ENCODE measurements at places on chromosomes 13 and 19. TPM values are rescaled to one million over a fixed set of nuclear protein-coding genes. Genes with fewer than 3 reads are reported as not detected.

NKPD1 gene
- total RNA-seq, result not detected

- H3K27ac ChIP-seq, result no peak overlapping the region
- no peaks in the 10 kb centered on the region for H3K27me3 ChIP-seq
- H3K36me3 ChIP-seq, result peaks cover 41% of the 10 kb centered on the region
- no peaks in the 10 kb centered on the region for H3K4me1 ChIP-seq
These were observed 114.7 kb upstream of the MCF2L start for GRCh38 chr13:112854321-112854720.

- peaks cover 9% of the 10 kb centered on the region for H3K27me3 ChIP-seq
- no peak overlapping the region for H3K4me3 ChIP-seq
- no peaks in the 10 kb centered on the region for H3K4me1 ChIP-seq
- no peaks in the 10 kb centered on the region for H3K36me3 ChIP-seq
- H3K27ac ChIP-seq, result no peak overlapping the region
These were observed 68.5 kb downstream of the TEX29 start for GRCh38 chr13:111388851-111389500.

GRCh38 chr13:40961214-40961613, 57.9 kb downstream of the ELF1 start:
- no peak for DNase-seq
- H3K27me3 ChIP-seq, result no peaks in the 10 kb centered on the region
- no peak overlapping the region for H3K4me3 ChIP-seq
- peak overlapping the region; percentile 33 for H3K27ac ChIP-seq
- H3K4me1 ChIP-seq, result peaks cover 35% of the 10 kb centered on the region
- H3K36me3 ChIP-seq, result peaks cover 13% of the 10 kb centered on the region

GRCh38 chr19:2083174-2083854, 12.8 kb downstream of the MOB3A start:
- H3K4me3 ChIP-seq, result no peak overlapping the region
- peaks cover 38% of the 10 kb centered on the region for H3K4me1 ChIP-seq
- no peak overlapping the region for H3K27ac ChIP-seq
- peaks cover 4% of the 10 kb centered on the region for H3K36me3 ChIP-seq
- DNase-seq, result no peak
- no peaks in the 10 kb centered on the region for H3K27me3 ChIP-seq

DNA sequence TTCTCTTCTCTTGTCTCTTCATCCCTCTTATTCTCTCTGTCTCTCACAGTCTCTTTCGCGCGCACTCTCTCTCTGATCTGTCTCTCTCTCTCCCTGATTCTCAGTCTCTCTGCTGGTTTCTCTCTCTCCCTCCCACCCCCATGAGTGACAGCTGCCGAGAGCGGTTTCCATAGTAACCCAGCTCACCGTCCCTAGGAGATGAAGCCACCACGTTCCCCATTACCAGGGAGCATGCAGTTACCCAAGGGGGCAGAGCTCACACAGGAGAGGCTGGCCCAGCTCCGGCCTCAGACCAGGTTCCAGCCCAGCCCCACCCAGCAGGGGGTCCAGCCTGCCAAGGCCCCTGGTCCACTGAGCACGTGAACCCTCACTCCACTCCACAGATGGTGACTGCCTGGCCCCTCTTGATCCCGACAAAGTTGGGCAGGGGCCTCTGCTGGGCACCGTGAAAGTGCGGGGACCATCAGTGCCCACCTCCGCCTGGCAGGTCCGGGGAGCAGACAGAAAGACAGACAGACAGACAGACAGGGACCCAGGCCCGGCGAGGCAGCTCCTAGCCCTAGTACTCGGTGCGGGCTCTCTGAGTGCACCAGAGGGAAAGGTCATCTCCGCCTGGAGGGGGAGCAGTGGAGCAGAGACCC, 50.6 kb downstream of the CELF5 start:
- H3K27ac ChIP-seq, result no peak overlapping the region
- no peaks in the 10 kb centered on the region for H3K36me3 ChIP-seq
- peak; percentile 65 for DNase-seq

DNA sequence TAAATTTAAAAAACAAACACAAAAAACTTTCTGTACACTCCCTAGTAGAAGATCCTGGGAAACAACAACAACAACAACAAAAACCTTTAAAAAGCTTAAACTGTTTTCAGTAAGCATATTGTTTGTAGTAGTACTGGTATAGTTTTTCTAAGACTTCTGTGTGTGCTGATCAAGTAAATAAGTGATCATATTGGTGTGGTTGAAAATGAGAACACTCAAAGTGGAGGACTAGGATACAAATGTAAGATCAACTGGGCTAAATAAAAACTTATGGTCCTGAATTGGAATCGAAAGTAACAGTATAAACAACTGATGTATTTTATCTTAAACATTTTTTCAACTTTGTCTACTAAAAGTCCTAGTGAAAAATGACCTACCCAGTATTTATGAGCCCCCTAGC, 135.5 kb downstream of the FOXO1 start:
- DNase-seq, result no peak
- H3K4me3 ChIP-seq, result no peak overlapping the region
- H3K27me3 ChIP-seq, result no peaks in the 10 kb centered on the region

MRPL34 gene
- 77.3 TPM for total RNA-seq

- no peak overlapping the region for H3K4me3 ChIP-seq
- peaks cover 17% of the 10 kb centered on the region for H3K4me1 ChIP-seq
- no peak overlapping the region for H3K27ac ChIP-seq
- no peaks in the 10 kb centered on the region for H3K27me3 ChIP-seq
- peaks cover 1% of the 10 kb centered on the region for H3K36me3 ChIP-seq
- no peak for DNase-seq
These were observed 38.8 kb downstream of the POLR1D start for GRCh38 chr13:27660511-27660910.

DNA sequence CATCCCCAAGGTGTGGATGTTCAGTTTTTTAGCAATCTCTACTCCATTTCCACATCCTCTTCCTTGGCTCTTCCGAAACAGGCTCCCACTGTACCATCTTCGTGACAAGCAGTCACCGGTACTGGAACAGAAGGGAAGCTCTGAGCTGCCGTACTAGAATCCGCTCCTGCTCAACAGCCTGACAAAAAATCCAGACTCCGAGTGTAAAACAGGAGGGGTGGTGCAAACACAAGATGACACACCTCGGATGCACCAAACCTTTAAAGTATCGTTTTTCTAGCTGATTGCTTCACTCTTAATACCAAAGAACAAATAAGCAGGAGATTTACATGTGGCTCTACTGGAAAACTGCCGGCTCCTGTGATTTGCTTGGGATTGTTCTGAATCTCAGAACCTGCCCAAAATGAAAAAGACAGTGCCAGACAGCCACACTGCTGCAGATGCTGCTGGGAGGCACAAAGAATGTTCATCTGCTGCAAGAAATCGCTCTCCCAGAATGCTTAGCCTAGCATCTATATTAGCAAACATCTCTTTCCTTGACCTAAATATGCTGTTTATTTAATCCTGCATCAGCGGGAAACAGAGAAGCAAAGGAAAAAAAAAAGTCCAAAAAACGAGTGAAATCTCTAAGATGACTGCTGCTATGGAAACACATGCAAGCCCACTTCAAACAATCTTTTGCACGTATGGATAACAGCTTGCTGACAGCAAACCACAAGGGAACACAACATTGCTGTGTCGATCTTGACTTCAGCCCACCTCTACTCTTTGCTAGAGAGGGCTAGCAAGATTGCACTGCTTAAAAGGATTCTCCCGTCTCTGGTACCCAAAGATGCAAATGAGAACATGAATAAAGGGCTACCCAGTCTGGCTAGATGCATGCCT, 38.0 kb upstream of the DOCK9 start:
- no peaks in the 10 kb centered on the region for H3K4me1 ChIP-seq
- no peak overlapping the region for H3K4me3 ChIP-seq
- no peak for DNase-seq
- H3K27ac ChIP-seq, result no peak overlapping the region
- H3K36me3 ChIP-seq, result no peaks in the 10 kb centered on the region

DNA sequence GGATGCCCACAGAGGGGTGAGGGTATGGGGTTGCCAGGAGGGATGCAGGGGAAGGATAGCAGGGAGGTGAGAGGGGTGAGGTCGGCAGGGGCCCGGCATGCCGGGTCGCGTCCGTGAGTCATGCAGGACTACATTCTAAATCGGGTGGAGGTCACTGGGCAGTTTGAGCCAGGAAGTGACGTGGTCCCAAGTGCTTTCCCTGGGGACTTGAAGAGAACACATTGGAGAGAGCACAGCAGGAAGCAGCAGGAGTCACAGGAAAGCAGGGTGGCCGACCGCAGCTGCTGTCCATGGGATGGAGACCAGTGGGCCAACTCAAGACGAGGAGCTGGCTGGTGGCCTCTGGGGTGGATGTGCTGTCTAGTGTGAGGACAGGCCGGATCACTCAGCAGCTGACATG, 92.0 kb upstream of the WASF3 start:
- H3K4me1 ChIP-seq, result no peaks in the 10 kb centered on the region
- H3K27me3 ChIP-seq, result peaks cover 10% of the 10 kb centered on the region
- no peak overlapping the region for H3K27ac ChIP-seq
- DNase-seq, result no peak
- H3K4me3 ChIP-seq, result no peak overlapping the region

- H3K4me1 ChIP-seq, result no peaks in the 10 kb centered on the region
- no peaks in the 10 kb centered on the region for H3K36me3 ChIP-seq
- H3K4me3 ChIP-seq, result no peak overlapping the region
- H3K27me3 ChIP-seq, result peaks cover 5% of the 10 kb centered on the region
- DNase-seq, result no peak
- H3K27ac ChIP-seq, result no peak overlapping the region
These were observed 58.1 kb downstream of the ZNF536 start for GRCh38 chr19:30430206-30430734.

GRCh38 chr13:43725460-43725859, 61.3 kb downstream of the ENOX1 start:
- H3K4me1 ChIP-seq, result no peaks in the 10 kb centered on the region
- H3K4me3 ChIP-seq, result no peak overlapping the region
- DNase-seq, result no peak
- no peak overlapping the region for H3K27ac ChIP-seq
- H3K27me3 ChIP-seq, result no peaks in the 10 kb centered on the region
- no peaks in the 10 kb centered on the region for H3K36me3 ChIP-seq

DNA sequence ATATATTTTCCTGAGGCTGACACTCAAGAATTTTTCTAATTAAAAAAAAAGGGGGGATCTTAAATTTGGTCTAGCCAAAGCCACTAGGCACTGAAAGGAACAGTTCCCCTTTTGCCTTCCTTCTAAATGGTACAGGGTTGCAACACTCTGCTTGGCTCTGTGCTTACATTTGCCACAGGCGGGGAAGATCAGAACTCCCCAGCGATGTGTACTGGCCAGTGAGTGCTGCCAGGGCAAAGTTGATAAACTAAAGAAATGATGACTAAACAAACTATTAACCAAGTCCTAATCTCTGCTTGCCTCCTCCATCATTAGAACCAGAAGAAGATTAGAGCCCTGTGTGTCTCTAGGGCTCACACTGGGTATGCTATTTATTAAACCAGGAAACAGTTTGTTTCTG, 75.3 kb upstream of the SCEL start:
- H3K4me3 ChIP-seq, result no peak overlapping the region
- 0 out of 3 replicates have a peak, but pooled peaks cover 4% of the 10 kb centered on the region for H3K27me3 ChIP-seq
- DNase-seq, result no peak
- no peaks in the 10 kb centered on the region for H3K36me3 ChIP-seq
- no peaks in the 10 kb centered on the region for H3K4me1 ChIP-seq
- H3K27ac ChIP-seq, result no peak overlapping the region

ATP5F1D gene
- 88.0 TPM for total RNA-seq

C5AR1 gene
- total RNA-seq, result not detected

DNA sequence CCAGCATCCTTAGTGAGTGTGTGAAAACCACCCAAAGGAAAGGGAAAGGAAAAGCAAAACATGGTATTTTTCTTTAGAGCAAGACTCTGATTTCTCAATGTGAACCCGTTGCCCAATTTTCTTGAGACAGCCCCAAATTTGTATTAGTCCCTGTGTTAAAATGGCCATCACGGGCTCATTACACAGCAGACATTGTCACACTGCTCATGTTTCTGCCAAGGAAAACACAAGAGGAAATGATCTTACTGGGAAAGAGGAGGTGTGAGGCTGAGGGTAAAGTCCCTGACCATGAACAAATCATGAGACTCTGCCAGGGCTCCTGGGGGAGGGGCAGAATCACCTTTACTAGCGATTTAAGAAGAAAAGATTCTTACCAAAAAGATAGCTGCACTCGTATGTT, 54.4 kb downstream of the FAM124A start:
- H3K27ac ChIP-seq, result no peak overlapping the region
- no peak overlapping the region for H3K4me3 ChIP-seq
- peaks cover 34% of the 10 kb centered on the region for H3K27me3 ChIP-seq
- DNase-seq, result no peak

- no peaks in the 10 kb centered on the region for H3K36me3 ChIP-seq
- H3K4me3 ChIP-seq, result no peak overlapping the region
- H3K27ac ChIP-seq, result no peak overlapping the region
- H3K27me3 ChIP-seq, result no peaks in the 10 kb centered on the region
- no peak for DNase-seq
These were observed 228.3 kb upstream of the IRS2 start for GRCh38 chr13:110014719-110015118.

CDC42EP5 gene
- 0.83 TPM for total RNA-seq

GRCh38 chr13:92150606-92151005, 752.2 kb downstream of the GPC5 start:
- no peak overlapping the region for H3K4me3 ChIP-seq
- H3K27me3 ChIP-seq, result no peaks in the 10 kb centered on the region
- no peak overlapping the region for H3K27ac ChIP-seq
- H3K4me1 ChIP-seq, result no peaks in the 10 kb centered on the region

TMEM238 gene
- not detected for total RNA-seq

GRCh38 chr13:106173346-106173745, 362.1 kb downstream of the EFNB2 start:
- no peaks in the 10 kb centered on the region for H3K4me1 ChIP-seq
- no peak for DNase-seq
- no peak overlapping the region for H3K27ac ChIP-seq
- H3K4me3 ChIP-seq, result no peak overlapping the region
- H3K27me3 ChIP-seq, result no peaks in the 10 kb centered on the region

CEACAM4 gene
- total RNA-seq, result not detected

ZNF441 gene
- total RNA-seq, result 10.0 TPM

DNA sequence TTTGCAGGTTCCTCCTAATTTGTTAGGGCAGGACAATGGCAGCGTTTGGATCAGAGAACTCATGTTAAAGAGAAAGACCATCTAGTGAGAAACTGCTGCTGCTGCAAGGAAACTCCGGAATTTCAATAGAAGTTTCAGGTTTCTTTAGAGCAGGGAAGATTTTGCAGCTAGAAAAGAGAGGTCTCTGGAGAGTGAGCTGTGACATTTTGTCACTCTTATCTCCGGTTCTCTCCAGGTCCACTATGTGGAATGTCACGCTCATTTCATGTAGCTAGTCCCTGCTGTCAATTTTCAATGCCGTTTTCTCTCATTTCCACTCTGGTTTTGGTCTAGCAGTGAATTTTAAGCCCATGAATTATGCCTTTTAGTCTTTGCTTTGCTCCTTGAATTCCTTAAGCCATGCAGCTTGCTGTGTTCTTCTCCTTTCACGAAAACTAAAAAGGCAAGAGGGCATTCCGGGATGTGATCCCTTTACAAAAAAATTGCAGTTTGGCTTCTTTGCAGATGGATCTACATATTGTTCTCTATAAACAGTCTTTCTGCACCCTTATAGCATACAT, 46.7 kb upstream of the POSTN start:
- H3K27ac ChIP-seq, result no peak overlapping the region
- no peaks in the 10 kb centered on the region for H3K36me3 ChIP-seq
- no peaks in the 10 kb centered on the region for H3K4me1 ChIP-seq
- H3K4me3 ChIP-seq, result no peak overlapping the region
- DNase-seq, result no peak
- no peaks in the 10 kb centered on the region for H3K27me3 ChIP-seq

MCEMP1 gene
- not detected for total RNA-seq

- H3K4me3 ChIP-seq, result no peak overlapping the region
- no peak overlapping the region for H3K27ac ChIP-seq
- no peaks in the 10 kb centered on the region for H3K4me1 ChIP-seq
- no peaks in the 10 kb centered on the region for H3K27me3 ChIP-seq
These were observed 59.1 kb downstream of the DOCK9 start for GRCh38 chr13:98918771-98919170.

ZNF599 gene
- 5.8 TPM for total RNA-seq

Data from HepG2 (cell line).